NAMALWA (cell line): ENCODE measurements at places on chromosomes 11 and 22.

DNA sequence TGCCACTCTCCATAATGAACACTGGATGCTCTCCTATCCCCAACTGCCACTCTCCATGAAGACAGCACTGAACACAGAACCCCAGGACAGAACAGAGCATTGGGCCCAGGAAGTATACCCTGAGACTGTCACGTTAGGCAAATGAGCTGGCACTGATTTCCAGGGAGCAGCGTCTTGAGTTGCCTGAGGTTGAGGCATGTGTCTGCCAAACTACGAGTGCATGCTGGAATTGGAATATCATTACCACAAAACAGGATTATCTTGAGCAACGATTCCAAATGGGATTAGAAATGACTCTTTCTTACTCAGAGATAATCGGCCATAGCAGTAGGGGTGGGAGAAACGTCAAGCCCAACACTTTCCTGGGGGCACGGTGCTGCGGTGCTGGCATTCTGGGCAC lies 39.9 kb downstream of the CLPB start:
- DNase-seq, result no peak

DNA sequence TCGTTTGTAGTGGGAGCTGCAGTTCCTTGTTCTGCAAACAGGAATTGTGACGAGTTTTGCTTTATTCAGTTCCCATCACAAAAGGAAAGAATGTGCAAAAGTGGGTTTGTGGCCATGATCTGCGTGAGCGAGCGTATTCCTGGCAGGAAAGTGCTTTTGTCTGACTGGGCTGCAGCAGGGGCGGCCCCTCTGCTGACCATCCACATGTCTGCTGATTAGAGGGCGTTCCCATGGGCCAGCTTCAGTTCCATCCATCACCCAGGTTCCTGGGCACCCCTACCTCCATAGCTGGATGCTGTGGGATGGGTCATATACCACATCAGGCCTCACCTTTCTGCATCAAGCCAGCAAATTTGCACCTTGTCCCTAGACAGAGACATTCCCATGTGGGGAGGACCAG lies 28.9 kb upstream of the GAL start:
- DNase-seq, result no peak

DNA sequence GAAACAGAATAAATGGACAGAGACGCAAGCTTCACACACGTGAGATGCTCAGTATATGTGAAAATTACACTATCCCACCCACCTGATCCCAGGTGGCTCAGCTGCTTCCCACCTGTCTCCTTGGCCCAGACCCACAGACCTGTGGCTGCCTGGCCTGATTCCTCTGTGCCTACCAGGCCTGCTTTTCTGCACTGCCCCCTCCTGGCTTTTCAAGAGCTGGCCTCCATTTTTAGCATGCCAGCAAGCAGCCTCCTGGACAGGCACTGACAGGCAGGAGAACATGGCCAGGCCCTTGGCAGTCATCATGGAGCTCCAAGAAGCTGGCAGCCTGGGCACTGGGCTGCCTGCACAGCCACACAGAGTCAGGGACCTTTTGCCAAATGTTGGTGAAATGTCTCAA lies 79.5 kb upstream of the HMGXB4 start:
- no peak for DNase-seq

DNA sequence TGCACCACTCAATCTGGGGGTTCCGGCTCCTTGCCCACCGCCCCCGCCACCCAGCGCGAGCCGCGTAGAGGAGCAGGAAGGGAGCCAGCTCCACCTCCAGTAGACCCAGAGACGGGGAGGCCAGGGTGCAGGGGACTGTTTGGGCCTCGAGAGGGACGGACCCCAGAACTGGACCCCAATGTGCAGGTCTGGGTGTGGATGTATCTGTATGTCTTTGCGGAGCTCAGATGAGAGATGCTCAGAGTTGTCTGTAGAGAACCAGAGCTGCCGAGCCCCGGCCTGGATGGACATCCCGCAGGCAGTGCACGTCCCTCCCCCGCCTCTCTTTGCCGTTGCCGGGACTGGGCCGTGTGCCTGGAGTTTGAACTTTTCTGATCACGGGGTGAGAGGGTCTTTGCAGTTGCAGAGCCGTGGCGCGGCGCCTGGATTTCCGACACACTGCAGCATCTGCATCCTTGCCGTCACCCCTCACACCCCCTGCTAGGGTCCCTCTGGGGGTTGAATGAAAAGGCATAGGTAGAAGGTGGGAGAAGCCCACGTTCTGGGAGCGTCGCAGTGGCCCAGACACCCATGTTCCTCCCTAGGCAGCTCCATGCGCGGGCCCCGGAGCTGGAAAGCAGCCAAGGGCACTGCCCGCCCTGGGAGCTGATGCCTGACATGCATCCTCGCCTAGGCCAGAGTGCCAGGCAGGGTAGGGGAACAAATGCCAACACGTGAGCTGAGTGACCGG lies 105.2 kb downstream of the KCNQ1 start:
- no peak for DNase-seq

DNA sequence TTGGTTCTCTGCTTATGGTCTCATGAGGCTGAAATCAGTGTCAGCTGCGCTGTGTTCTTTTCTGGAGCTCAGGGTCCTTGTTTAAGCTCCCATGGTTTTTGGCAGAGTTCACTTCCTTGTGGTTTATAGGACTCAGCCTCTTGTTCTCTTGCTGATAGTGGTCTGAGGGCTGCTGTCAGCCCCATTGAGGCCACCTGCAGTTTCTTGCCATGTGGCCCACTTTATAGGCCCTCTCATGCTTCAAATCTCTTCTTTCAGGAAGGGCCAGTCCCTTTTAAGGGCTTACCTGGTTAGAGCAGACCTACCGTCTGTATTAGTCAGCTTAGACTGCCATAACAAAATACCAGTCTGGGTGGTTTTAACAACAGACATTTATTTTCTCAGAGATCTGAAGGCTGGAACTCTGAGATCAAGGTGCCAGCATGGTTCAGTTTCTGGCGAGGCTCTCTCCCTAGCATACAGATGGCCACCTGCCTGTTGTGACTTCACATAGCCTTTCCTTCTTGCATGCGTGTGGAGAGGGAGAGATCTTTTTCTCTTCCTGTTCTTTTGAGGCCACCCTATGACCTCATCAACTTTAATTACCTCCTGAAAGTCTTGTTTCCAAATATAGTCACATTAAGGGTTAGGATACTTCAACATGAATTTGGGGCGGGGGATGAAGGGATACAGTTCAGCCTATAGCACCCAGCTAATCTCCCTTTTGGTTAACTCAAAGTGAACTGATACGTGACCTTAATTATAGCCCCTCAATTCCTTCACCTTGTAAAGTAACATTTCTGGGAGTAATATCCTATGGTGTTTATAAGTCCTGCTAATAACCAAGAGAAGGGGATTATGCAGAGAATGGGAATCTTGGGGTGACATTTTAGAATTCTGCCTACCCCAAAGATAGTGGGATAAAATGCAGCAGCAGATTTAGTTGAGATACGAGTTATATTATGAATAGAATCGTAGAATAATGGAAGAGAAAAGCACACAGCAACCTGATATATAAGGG lies 131.8 kb downstream of the UVRAG start:
- peak; percentile 13 for DNase-seq

GRCh38 chr11:101825531-101825930 lies 89.3 kb upstream of the CEP126 start:
- DNase-seq, result no peak

- DNase-seq, result no peak
Observed at GRCh38 chr22:25637672-25638071, 73.2 kb downstream of the GRK3 start.

DNA sequence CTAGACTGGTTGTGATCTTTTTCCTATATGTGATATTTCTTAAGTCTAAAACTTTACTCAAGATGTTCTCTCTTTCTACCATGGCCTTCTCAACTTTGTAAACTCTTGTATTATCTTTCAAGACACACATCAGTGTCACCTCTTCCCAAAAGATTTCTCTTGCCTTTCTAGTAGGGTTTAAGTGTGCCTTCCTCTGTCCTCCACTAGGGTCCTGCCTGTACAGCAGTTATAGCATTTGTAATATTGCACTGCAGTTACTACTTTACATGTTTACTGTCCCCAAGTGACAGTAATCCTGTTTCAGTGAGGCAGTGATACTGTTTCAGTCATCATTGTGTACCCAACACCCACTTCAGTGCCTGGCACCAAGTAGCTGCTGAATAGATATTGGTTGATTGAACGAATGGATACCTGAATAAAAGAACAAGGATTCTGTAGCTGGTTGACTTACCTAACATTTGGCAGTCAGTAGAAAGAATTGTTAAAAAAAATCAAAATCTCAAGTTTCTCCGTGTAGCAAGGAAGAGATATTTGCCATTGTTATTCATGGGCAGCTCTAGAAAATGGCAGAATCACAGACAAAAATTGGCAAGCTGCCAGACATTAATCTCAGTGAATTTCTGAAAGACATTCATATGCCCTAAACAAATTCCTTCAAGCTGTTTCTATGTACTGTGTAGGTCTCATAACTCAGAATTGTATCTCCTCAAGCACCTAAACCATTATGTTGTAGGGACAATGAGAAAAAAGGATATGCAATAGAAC lies 79.4 kb downstream of the RBMXL2 start:
- peak; percentile 13 for DNase-seq

DNA sequence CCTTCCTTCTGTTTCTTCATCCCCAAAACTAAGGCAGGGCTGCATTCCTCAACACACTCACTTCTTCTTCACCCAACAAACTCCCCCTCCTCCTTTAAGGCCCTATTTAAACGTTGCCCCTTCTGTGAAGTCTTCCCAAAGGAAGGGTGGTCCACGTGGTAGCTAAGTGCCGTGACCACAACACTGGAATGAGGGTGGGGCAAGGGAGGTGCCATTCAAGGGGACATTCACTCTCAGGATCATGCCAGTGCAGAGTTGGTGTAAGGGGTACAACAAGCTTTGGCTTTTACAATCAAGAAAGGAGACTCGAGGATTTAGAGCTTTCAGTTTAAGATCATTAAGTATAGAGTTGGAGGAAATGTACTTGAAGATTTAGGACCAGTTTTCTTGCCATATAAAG lies 8.0 kb upstream of the MS4A10 start:
- DNase-seq, result no peak

GRCh38 chr11:65899356-65900124 lies 648 bp downstream of the FOSL1 start:
- no peak for DNase-seq

GRCh38 chr22:21652547-21653545 lies 10.7 kb downstream of the SDF2L1 start:
- no peak for DNase-seq

- DNase-seq, result no peak
Observed at GRCh38 chr22:50688448-50688847, 15.8 kb downstream of the SHANK3 start.

GRCh38 chr11:113873236-113873626 lies 2.1 kb downstream of the USP28 start:
- DNase-seq, result no peak

DNA sequence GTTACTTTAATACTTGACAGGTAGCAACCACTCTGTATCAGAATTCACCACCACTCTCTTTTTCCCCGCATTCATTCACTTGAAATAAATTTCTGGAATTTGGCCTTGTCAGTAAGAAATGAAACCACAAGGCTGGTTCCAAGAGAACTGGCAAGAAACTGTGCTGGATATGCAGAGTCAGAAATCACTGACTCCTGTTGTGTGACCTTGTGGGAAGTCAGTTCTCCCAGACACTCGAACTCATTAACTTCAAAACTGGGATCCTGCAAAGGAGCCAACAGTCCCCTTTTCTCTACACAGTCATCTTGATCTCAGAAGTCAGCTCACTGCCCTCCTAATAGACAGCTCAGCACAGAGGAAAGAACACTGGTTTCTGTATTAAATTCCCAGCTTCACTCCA lies 142.7 kb downstream of the LRRC4C start:
- DNase-seq, result no peak

GRCh38 chr11:12746593-12747097 lies 72.4 kb downstream of the TEAD1 start:
- DNase-seq, result no peak

GRCh38 chr11:28729339-28729738 lies 621.2 kb downstream of the METTL15 start:
- no peak for DNase-seq

DNA sequence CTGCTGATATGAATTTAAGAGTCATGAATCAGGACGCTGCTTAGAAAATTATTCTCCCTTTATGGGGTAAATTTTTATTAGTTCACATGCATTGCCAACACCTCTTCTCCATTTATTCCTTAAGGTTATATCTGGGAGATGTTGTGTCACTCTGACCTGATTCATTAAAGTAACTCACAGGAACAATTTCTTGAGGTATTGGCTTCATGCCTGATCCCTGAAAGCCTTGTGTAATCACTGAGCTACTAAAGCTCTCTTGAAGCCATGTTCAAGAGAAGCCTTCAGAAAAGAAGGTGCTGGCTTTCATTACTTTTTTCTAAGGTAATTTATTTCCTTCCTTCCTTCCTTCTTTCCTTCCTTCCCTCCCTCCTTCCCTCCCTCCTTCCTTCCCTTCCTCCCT lies 420.6 kb downstream of the RAB38 start:
- DNase-seq, result no peak

DNA sequence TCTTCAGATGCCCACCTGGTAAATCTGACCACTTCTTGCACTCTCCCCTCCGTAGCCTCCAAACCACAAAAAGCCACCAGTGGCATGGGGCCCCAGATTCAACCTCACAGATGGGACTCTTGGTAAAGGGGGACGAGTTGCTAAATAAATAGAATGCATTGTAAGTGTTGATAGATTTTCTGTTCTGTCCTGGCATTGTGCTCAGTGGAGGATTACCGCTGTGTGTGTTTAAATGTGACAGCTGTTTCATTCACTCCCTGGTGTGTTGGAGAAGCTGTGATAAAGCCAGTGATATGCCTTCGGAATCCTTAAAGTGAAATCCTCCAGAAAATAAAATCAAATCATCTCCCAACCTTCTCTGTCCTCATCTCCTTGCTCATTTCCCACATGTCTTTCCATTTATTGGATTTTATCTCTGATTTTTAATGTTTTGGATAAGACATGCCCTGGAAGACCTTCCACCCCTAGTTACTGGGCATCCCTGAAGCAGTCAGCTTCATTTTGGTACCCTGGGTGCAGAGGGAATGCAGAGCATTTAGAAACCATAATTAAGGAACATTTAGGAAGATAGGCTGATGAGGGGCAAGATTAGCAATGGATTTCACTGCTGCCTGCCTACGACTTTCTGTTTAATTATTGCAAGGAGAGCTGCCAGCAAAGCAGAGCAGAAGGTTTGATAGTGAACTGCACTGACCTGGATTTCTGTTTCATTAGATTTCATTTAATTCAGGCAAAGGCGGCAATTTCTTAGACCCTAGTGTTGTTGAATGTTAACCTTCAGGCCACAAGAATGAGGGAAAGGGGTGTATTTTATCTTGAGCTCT lies 460.9 kb upstream of the KIRREL3 start:
- no peak for DNase-seq

GRCh38 chr22:44730022-44730393 lies 22.4 kb upstream of the ARHGAP8 start:
- DNase-seq, result no peak
